ENCODE measurements at places on chromosomes 12 and 14.

DNA sequence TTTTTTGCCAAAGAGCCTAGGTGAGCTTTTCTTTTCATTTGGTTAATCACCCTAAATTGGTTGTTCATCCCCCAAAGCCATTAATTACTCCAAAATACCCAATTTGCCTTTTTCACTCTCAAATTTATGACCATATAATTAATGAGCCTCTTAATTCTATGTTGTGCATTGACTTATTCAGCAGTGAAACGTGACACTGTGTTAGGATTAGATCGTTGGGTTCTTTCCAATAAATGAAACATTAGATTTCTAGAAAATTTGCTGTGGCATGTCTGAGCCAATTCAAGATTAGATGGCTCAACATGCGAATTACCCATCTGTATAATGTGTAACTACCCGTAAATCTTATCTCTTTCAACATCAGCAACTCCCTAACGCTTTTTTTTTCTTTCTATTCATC, 273.4 kb downstream of the BMP4 start:
- DNase-seq: no peak

- no peak for DNase-seq
Observed at GRCh38 chr12:20403230-20403629, 34.9 kb downstream of the PDE3A start.

GRCh38 chr14:99916091-99916383, 122.8 kb downstream of the EML1 start:
- no peak for DNase-seq

DNA sequence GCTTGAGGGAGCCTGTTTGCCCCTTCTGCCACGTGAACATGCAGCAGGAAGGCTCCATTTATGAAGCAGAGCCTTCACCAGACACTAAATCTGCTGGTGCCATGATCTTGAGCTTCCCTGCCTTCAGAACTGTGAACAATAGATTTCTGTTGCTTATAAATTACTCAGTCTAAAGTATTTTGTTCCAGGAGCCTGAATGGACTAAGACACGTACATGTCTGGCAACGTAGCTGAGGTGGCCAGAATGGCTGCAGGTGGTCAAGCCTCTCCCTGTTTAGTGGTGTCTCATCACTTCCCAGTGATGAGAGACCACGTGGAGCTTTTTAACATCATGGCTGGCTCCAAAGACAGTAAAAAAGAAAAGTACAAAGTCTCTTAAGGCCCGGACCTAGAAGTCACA, 32.2 kb upstream of the SLC38A2 start:
- no peak for DNase-seq

- DNase-seq: no peak
Observed at GRCh38 chr14:64855721-64856528, 23.8 kb downstream of the SPTB start.

GRCh38 chr12:14262771-14263511, 102.5 kb upstream of the ATF7IP start:
- DNase-seq: no peak

GRCh38 chr14:105853089-105853906, 326.9 kb downstream of the TMEM121 start:
- DNase-seq: peak; percentile 2

DNA sequence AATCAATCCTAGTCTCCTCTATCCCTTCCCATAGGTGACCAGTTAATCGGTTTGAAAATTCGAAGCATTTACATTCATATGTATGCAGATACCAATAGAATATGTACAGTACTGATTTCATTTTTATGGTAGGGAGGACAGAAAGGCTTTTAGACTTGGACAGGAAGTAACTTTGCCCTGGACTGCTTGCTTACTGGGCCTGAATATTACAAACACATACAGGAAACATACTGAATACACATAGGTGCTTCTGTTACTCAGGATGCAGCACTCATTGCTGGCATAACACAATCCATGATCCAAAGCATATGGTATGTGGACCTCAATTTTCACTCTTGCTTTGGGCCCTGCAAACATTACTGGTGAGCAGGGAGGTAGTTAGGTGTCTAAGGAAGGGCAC, 71.1 kb downstream of the CATSPERB start:
- DNase-seq: no peak

- DNase-seq: no peak
Observed at GRCh38 chr12:52524898-52525591, 4.9 kb upstream of the KRT5 start.

GRCh38 chr14:51019089-51019488, 74.8 kb upstream of the PYGL start:
- no peak for DNase-seq

DNA sequence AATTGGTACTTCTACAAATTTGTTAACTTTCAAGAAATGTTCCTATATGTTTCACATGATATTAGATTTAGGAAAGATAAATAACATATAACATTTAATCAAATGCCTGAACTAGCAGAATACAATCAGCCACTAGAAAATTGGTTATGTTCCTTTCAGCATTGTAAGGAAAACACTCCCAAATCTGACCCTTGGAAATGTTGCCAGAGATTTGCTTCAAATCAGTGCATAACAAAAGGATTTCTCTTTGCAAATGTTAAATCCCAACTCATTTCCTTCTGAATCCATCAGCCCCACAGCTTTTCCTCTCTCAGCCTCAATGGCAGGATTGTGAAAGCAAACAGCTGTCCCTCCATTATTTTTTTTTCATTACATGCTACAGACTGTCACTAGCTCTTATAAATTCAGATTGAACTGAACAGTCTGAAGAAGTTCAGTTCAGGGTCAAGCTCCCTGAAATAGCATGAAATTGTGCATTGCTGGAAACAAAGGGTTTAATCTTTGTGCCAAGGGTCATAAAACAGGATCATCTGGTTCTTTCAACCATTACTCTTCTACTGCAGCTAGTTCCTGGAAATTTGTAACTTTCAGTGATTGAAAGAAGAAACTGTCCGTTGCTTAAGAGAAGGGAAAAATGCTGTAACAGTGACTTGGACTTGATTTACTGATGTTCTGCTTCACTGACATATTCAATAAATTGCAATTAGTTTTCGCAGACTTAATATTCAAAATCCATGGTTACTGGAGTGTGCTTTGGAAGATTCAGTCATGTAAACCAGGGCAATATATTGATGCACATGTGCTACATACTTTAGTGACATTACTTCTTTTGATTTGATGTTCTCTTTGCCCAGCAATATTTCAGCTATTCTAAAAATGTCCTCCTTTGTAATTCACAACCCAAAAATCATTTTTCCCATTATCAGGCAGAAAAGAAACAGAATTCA, 246.4 kb downstream of the RPL10L start:
- no peak for DNase-seq

GRCh38 chr14:103684471-103684870, 30.8 kb downstream of the XRCC3 start:
- no peak for DNase-seq

DNA sequence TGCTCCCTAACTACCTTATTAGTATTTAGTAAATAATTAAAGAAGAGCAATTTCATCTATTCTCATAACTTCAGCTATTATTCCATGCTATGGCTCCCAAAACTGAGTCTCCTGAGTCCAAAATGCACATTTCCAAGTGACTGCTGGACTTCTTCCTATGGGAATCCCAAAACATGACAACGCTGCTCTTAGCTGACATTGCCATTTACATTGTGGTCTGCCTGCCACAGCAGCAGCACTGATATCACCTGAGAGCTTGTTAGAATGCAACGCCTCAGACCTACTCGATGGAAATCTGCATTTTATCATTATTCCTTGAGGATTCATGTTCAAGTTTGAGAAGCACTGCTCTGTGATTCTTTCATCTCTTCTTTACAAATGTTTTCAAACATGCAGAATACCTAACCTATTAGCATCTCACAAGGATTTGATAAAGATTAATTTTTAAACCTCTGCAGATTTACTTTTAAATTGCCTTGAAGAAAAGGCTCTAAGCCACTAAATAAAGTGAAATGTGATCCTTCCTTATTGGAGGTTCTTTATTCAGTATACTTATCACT, 77.7 kb downstream of the SEC23A start:
- DNase-seq: no peak

DNA sequence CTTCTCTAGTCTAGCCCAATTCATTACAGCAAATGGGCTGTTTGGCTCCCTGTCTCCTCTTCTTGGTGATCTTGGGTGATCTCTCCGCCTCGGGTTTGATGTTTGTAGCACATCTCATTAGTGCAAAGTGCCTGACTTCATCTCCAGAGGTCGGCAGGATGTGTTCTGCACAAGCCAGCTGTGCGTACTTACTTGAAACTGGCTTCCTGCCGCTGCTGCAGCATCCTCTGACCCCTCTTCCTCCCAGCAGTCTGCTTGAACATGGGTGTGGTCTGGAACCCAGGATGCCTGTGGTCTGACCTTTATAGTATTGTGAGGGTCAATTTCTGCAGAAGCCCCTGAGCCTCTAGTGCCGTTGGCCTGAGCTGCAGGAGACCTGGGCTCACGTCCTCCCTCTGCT, 99.2 kb downstream of the BEGAIN start:
- DNase-seq: no peak

DNA sequence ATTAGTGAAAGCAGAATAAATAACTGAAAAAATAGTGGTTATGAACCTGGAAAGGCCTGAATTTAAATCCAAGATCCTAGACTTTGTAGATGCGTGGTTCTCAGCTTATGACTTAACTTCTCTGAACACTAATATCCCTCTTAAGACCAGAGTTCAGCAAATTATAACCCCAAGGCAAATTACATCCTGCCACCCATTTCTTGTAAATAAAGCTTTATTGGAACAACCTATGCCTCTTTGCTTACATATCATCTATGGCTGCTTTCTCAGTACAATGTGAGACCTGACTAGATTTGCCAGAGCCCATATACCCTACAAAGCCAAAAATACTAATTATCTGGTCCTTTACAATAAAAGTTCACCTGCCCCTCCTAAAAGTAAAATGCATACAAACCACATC, 199.1 kb downstream of the MED13L start:
- DNase-seq: no peak

- DNase-seq: no peak
Observed at GRCh38 chr14:24224618-24225071, 7.5 kb downstream of the NEDD8 start.

- no peak for DNase-seq
Observed at GRCh38 chr14:86990396-86990795, 1002.6 kb downstream of the GALC start.

DNA sequence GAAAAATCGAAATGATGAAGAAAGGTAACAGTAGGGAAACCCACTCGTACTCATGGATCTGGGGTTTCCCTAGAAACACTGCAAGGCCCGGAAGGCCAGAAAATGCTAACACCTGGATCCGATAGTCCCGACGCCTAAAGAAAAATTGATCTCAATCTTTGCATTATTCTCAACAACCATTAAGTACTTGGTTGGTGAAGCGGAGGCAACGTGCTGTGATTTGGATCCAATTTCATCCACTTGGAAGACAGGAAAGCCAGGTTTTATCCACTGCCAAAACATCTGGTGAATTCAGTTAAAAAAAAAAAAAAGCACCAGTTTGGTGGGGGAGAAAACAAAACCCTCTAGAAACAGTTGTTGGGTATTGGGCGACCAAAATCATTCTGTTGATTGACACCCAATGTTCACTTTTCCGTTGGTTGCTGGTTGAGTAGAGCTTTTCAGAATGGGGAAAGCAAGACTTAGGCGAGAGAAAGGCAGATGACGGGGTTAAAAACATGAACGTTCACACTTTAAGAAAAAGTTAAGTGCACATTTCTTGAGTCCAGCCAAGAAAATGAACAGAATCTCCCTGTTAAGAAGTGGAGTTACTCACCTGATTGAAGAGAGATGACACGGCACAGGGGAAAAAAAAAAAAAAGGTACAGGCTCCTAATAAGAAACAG, 41.9 kb upstream of the MED13L start:
- no peak for DNase-seq

- DNase-seq: no peak
Observed at GRCh38 chr14:88507208-88507607, 47.6 kb downstream of the PTPN21 start.

DNA sequence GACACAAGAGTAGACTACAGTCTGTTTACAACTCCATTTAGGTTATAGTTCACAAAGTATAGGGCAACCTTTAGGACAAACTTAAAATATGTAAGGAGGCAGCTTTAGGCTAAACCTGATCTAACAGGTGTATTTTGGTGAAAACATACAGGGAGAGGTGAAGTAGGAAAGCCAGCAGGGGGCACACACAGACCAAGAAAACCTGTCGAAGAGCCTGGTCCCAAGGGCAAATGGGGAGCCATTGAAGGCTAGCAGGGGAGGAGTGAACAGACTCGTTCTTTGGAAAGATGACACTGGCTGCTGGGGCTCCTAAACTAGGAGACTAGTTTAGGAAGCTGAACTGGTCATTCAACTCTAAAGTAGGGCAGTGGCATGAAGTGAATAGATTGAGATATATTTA, 138.8 kb upstream of the WSCD2 start:
- peak; percentile 14 for DNase-seq

GRCh38 chr14:100589071-100589759, 2.0 kb upstream of the BEGAIN start:
- DNase-seq: no peak

GRCh38 chr12:97276661-97277429, 185.8 kb upstream of the RMST start:
- DNase-seq: no peak

- DNase-seq: no peak
Observed at GRCh38 chr12:132772606-132773005, 11.0 kb upstream of the ANKLE2 start.

DNA sequence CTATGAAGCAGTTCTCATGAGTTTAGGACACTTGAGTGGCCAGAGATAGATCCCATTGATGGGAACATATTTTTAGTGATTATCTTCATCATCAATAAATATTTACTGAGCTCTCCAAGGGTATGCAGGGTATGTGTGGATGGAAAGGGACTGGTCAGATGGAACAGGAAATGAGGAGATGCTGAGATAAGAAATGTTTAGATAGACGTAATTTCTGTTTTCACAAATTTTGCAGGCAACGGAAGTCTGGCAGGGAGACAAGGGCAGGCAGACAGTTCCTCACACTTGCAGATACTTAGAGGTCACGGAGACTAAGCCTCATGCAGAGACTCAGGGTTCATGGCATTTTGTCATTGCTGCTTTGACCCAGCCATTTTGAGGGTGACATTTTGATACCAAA, 24.3 kb downstream of the BCL2L14 start:
- DNase-seq: no peak

DNA sequence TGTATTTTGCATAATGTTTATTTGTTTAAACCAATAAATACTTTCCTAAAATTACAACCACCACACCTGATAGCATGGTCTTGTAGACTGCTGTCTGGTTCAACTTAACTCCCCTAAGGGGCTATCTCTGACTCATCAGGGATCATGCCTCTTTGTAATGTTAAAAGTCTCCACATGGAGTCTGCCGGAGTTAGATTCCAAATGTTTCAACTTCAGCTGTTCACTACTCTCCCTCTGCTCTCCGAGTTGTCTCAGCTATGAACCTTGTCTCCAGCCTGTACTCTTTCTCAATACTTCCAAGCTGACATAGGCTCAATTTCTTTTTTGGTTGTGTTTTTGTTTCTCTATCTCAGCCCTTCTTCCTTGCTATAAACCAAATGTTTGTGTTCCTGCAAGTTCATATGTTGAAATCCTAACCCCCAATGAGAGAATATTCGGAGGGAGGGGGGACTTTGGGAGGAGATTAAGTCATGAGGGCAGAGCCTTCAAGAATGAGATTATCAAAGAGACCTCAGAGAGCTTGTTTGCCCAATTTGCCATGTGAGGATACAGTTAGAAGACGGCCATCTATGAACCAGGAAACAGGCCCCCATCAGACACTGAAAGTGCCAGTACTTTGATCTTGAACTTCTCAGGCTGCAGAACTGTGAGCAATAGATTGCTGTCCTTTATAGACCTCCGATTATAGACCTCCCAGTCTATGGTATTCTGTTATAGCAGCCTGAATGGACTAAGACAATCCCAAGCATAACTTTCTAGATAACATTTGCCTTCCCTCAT, 858.2 kb downstream of the VRK1 start:
- no peak for DNase-seq

- DNase-seq: no peak
Observed at GRCh38 chr14:24700511-24700910, 66.5 kb upstream of the GZMB start.

Measured in activated T-cell treated with anti-CD3 and anti-CD28 coated beads, Interleukin-2, amount 50 U/mL, for 4 hours (primary cell).